ENCODE measurements at places on chromosomes 3 and 15.

DNA sequence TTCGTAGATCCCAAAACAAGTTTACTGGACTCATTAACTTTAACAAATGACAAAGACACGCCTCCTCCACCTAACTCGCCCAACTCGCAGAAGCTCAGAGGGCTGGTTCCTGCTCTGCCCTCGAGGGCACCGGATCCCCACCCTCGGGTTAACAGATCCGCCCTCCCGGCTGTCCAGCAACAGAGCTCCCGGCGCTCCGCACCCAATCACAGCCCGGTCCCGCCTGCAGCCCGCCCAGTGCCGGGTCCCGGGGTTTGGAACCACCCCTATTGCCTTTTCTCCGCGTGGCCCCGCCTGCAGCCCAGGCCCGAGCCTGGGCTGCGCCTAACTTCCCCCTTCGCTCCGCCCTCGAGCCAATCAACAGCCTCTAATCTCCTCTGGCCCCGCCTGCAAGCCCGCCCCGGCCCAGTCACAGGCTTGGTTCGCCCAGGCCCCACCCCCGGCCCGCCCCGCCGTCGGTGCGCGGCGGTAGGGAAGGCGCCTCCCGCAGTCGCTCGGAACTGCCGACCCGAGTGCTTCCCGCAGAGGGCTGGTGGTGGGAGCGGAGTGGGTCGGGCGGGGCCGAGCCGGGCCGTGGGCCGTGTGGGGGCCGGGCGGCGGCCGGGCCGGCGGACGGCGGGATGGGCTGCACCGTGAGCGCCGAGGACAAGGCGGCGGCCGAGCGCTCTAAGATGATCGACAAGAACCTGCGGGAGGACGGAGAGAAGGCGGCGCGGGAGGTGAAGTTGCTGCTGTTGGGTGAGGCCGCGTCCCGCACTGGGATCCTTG lies at the start of gene GNAI2:
Gene GNAI2, plus strand, starts transcription at position 489 of the 768 bp plus-strand sequence. Its CDS starts 132 bp downstream, at position 621.
- DNase-seq = peak; percentile 98

DNA sequence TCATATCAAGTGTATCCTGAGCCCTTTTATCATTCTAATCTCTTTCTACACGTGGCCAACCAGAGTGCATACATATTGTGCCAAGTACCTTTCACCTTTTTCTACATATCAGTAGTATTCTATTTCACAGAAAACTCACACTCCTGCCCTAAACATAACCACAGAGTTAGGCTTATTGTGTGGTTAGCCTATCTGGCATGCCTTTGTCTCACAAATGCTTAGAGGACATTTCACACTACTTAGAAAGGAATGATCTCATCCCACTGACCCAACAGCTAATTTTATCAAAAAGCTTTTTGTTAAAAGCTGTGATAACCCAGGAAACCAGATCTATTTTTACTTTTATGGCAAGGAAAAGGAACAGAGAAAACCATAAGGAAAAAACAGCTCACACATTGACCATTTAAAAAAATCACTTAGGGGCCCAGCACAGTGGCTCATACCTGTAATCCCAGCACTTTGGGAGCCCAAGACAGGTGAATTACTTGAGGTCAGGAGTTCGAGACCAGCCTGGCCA lies 17.8 kb upstream of the MAP4 start:
- DNase-seq = no peak

GRCh38 chr15:97234851-97235610 lies 725.5 kb upstream of the ARRDC4 start:
- DNase-seq = no peak

DNA sequence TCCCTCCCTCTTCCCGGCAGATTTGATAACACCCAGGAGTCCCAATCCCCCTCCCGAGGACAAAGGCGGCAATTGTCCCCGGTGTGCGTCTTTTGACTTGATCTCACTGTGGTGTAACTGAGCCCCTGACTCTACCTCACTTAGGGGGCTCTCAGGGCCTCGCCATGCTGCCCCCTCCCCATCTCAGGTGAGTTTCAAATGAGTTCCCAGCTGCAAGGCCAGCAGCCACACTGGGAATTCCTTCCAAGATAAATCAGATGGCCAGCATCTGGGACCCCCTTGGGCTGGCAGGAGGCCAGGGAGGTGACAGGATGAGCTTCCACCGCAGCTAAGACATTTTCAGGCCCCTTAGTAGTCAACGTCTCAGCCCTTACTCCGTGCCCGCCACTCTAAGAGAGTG lies 35.0 kb downstream of the WNT7A start:
- DNase-seq = no peak

- no peak for DNase-seq
Observed at GRCh38 chr15:77838595-77838994, 205.9 kb upstream of the LINGO1 start.

DNA sequence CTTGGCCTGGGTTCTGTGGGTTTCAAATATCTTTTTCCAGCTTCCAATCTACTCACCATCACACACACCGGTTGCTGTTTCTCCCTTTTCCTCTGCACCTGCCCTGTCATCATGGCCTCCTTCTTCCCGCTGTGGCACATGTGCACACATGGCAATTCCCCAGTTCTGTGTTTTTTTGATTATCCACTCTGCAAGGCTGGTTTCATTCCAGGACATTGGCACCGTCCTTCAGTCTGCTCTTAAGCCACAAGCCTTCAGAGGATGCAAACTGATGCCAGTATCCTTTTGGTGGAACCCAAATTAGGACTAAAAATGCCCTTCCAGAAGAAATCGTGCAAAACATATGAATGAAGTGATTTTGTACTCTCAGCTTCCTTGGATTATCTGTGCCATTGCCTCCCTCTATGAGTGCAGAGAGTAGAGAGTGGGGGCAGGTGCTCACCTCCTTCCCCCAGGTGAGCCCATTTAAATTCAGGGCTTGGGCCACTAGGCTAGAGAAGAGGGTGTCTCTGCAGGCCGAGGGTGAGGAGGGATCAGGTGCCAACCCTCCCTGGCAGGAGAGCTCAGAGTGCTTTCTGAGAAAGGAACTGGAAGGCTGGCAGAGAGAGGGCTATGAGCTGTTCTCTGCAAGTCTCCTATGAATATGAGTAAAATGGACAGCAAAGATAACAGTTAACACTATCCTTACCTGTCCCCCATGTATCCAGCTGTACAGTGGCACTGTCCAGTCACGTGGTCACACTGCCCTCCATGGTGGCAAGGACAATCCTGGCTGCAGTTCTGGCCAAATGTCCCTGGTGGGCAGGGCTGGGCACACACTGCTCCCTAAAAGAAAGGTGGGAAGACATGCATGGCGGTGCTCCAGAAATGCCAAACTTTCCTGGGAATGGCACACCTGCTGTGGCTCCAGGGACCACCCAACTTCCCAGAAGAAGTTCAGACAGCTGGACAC lies 100.8 kb downstream of the RAB11A start:
- no peak for DNase-seq

- no peak for DNase-seq
Observed at GRCh38 chr15:25508369-25509002, 69.7 kb upstream of the UBE3A start.

DNA sequence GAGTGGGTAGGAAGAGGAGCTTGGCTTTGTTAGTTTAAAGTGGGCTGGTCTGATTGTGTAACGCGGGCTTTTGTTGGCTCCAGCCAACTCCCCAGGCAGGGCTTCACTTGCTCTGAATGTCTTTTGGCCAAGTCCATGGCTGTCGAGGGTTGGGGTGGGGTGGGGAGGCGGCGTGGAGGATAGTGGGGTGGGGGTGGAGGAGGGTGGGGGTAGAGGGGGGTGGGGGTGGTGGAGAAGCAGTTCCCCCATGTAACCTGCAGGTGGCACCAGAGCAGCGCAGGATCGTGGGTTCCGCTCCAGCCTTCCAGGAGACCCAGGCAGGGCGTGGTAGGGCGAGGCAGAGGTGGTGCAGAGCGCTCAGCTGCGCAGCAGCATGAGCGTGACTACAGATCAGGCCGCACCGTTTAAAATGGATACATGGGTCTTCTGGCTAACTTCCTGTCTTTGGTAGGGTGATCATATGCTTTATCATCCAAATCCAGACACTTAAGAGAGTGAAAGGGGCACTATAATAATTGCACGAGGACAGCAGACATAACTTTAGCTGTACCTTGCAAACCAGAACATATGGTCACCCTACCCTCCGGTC lies 28.3 kb downstream of the GOLGA6A start:
- DNase-seq = peak; percentile 52

All from activated CD4-positive, alpha-beta T cell treated with anti-CD3 and anti-CD28 coated beads for 1 hour (primary cell).